ENCODE measurements at places on chromosomes 13 and 19. TPM values are rescaled to one million over a fixed set of nuclear protein-coding genes. Genes with fewer than 3 reads are reported as not detected.

Gene CPB2
- not detected for total RNA-seq

Gene SHD
- total RNA-seq = 254 TPM

Gene OR7A5
- not detected for total RNA-seq

- DNase-seq = no peak
Measured at GRCh38 chr13:109036078-109036780, 406.8 kb downstream of the MYO16 start.

- DNase-seq = no peak
Measured at GRCh38 chr13:76892488-76892887, 6.3 kb upstream of the KCTD12 start.

DNA sequence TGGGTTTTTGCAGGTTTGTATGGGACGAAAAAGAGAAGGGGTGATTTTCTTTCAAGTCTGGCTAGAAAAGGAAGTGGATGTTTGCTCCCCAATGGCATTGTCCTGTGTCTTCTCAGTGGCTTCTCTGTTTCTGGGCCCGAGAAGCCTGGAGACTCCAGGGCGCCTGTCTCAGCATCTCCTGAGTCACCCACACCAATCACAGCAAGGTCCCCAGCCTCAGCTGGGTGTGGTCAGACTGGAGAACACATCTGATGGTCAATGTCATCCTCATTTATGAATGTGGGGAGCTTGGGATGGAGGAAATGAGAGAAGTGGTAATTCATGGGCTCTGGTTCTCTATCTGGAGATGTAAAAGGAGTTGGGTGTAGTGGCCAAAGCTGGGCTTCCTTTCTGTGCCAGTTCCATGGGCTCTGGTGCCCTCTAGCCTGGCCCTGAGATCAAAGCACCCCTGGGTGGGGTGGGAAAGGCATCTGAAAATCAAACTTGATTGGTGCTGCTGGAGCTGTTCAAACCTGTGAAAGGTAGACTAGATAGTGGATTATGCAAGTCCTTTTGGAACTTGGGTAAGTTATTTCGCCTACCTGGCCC lies 13.4 kb downstream of the RASL11A start:
- no peak for DNase-seq

Measured in glutamatergic neuron (in vitro differentiated cells).